ENCODE measurements at places on chromosomes 5 and 9. TPM values are rescaled to one million over a fixed set of nuclear protein-coding genes. Genes with fewer than 3 reads are reported as not detected.

- no peak for DNase-seq
Observed at GRCh38 chr9:126549246-126550006, 64.3 kb upstream of the LMX1B start.

DNA sequence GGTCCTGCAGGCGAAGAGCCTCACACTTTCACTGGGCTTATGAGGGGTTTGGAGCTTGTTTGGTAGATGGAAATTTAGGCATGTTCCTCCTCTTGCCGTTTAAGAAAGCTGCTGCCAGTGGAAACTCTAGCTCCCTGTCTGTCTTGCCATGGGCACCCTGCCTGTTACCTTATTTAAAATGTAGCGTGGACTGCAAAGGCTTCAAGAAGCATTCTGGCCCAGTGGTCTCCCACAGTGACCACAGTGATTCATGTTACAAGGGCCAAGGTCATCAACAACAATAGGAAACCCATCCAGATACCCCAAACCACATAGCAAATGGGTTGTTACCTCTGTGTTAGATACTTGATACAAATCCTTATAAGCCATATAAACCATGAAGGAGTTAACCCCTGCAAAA lies 96.6 kb downstream of the DPYSL3 start:
- no peak for DNase-seq

DNA sequence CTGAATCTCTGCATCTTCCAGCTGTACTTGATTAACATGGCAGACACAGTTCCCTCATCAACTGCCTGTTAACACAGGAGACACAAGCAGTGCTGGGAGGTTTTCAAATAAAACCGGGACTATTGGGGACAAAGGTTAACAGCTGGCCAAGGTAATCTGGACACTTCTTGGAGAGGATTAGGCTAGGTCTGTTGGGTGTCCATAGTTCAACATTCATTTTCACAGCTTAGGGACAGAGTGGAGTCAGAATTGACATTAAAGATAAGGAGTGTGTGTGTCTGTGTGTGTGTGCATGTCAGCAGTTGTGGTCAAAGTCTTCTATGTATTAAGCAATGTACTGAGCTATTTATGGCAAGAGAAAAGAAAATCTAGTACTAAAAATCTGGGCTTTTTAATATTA lies 216.2 kb downstream of the MED10 start:
- no peak for DNase-seq

DNA sequence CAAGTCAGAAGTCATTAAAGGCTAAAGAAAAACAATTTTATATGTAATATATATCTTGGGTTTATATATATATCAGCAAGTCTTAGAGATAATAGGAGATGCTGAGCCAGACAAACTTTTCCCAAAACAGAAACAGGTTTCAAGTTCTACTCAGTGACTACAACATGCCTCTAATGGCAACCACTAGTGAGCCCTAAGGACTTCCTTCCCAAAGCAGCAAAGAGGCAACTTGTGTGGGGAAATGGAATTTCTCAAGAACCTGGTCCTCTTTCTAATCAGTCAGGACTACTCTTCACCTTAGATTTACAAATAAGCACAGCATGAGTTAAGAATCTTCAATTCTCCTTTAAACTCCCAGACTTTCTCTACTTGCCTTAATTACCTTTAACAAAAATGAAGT lies 17.6 kb downstream of the RNF38 start:
- no peak for DNase-seq

- DNase-seq: no peak
Observed at GRCh38 chr5:139453683-139454567, 8.6 kb downstream of the ECSCR start.

DNA sequence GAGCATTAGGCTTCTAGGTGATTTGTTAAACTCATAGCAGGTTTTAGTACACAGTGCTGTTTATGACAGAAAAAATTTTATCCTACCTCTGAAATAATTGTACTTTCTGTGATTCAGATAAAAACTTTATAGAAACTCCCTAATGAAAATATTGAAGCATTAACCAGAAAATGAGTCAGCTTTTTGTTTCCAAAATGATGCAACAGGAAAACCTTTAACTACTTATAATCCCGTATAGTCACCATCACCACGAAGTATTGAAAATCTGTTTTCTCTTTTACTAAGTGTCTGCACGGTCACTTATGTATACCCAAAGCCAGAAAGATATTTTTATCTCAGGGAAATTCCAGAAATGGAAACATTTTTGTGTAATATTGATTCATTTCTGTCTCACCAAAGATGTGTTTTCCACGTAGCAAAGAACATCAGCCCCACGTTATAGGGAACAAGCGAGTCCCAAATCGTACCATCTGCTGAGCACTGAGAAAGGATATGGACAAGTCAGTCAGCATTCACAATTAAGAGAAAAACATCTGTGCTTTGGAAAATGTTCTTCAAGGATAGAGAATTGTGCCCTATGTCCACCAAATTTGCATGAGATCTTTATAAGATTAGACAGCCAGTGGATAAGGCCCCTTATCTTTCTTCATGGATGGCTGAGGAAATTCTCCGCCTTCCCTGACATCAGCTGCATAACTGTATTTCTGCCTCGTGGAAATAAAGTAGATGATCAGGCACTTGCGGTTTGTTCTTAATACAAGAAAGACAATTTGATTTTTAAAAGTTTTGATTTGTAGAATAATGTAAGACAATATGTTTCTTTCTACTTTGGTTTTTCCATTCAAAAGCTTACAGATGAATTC lies 41.9 kb downstream of the TNFAIP8 start:
- no peak for DNase-seq

GRCh38 chr5:122629121-122629677 lies 145.7 kb upstream of the SNX2 start:
- DNase-seq: no peak

DNA sequence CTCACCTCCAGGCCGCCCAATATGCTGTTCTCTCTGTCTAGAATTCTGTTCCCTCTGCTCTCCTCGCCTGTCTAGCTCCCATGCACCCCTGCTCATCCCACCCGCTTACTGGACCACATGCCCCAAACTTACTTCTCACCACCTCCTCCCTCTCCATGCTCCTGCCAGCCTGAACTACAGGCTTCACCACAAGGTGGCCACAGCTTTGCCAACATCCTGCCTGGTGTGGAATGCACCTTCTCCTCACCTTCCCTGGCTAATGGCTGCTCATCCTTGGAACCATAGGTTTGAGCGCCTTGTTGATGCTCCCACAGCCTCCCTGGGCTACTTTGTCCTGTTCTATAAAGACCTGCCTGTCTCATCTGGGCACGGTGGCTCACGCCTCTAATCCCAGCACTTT lies 9.6 kb downstream of the LAMC3 start:
- DNase-seq: no peak

DNA sequence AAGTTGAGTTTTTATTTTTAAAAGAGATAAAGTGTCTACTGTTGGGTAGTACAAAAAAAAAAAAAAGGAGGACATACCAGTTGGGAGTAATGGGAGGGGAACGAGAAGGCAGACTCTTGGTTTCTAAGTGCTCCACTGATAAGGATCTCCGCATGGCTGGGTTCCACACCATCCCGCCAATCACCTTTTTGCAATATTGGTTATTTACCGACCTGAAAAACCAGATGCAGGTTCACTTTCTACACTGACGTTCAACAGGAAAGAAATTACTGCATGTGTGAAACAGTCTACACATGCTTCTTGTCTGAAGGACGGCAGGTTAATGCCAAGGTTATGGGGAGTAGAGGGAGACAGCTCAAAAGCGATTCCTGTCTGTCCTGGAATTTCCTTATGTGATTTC lies 75.5 kb downstream of the PTPN3 start:
- no peak for DNase-seq

GRCh38 chr9:92048924-92049625 lies 66.1 kb downstream of the SPTLC1 start:
- DNase-seq: no peak

GRCh38 chr5:127355337-127355736 lies 64.7 kb downstream of the MEGF10 start:
- no peak for DNase-seq

The IFNE gene
- not detected for total RNA-seq

The CYSRT1 gene
- total RNA-seq: 0.43 TPM

The NSG2 gene
- total RNA-seq: 0.95 TPM

The APBA1 gene
- total RNA-seq: 14.4 TPM

The SPINK13 gene
- total RNA-seq: not detected

The TMOD1 gene
- 5.6 TPM for total RNA-seq

The TSSK1B gene
- not detected for total RNA-seq

The PDLIM7 gene
- 56.5 TPM for total RNA-seq

The SHOC1 gene
- total RNA-seq: not detected

The IRX2 gene
- 0.21 TPM for total RNA-seq

The DNAI1 gene
- not detected for total RNA-seq

The ZNF354B gene
- total RNA-seq: 9.8 TPM

Measured in left colon (tissue), 2 donors.